ENCODE measurements at places on chromosomes 5 and 9.

DNA sequence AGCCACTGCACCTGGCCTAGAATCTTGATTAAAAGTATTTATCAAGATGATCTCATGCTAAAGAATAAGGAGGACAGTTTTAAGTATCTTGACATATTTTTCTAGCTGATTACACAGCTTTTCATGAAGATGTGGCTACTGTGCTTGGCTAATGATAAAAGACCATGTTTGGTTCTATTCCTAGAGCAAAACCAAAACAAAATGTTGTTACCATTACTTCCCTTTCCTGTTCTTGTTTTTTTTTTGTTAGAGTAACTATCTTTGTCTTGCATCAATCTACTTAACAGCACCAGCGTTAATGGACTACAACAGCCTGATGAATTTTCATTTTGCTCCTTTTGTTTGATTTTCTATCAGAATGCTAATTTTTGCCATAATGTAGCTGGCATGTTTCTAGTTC lies 86.2 kb upstream of the DHFR start:
- DNase-seq, result no peak

GRCh38 chr5:131488463-131488862 lies 146.6 kb downstream of the RAPGEF6 start:
- no peak for DNase-seq

DNA sequence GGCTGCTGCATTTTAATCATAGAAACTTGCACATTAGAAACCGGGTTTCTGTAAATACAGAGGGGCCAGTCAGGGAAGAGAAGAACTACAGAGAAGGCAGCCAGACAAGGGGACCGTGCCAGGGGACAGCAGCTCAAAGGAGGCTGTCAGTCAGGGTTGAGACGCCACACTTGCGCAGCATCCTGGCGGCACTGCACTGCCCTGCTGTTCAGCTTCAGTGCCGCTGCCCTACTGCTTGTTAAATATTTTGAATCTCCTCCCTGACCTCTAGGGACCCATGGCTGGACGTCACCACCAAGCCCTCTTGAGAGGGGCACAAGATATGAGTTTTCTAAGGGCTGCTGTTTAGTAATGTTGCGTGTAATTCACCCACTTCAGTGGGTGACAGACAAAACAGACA lies 43.6 kb upstream of the ZBTB43 start:
- DNase-seq, result no peak

- DNase-seq, result peak; percentile 93
Measured at GRCh38 chr5:32170303-32171151, 3.6 kb downstream of the GOLPH3 start.

GRCh38 chr9:1008216-1008615 lies 31.8 kb downstream of the DMRT3 start:
- DNase-seq, result no peak

- DNase-seq, result no peak
Measured at GRCh38 chr5:124554746-124555578, 191.5 kb downstream of the ZNF608 start.

DNA sequence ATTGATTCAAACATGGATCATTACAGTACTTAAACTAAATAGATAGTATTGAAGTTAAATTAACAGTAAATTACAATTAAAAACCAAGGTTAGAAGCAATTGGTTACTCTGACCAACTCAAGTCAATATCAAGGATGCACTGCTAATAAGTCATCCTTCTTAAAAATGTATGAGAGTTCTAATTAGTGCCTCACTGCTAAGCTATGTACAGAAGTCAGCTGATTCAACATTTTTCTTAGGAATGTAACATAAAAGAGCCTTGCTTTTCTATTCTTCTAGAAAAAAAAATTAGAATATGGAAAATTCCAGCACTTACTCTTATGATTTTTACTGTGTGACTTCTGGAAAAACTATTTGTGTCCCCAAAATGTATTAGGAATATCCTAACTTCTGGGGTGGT lies 75.7 kb upstream of the FBN2 start:
- DNase-seq, result no peak

DNA sequence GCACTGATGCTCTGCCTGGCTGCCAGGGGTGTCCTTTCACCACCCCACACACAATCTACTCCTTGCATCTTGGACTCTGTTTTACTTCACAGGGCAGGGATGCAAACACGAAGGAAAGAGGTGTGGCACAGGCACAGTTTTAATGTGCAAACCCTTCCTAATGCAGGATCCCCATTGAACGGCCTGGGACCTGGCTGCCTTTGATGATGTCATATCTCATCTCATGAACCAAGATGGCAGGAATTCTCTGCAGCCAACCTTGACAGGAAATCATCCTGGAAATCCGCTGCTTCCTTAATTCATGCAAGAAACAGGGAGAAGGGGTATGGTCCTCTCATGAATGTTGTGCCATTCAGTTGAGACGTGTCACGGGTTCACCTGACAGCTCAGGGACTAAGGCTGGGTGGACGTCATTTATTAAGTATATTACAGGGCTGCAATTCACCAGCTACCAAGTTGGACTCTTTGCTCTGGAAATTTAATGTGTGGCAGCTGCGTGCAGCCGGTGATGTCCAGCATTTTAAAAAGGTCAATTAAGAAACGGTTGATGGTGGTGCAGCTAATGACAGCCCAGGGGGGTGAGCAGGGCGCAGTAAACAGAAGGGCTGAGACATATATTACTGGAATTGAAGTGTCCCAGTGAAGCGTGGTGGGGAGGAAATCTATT lies 91.5 kb downstream of the LMNB1 start:
- DNase-seq, result no peak

DNA sequence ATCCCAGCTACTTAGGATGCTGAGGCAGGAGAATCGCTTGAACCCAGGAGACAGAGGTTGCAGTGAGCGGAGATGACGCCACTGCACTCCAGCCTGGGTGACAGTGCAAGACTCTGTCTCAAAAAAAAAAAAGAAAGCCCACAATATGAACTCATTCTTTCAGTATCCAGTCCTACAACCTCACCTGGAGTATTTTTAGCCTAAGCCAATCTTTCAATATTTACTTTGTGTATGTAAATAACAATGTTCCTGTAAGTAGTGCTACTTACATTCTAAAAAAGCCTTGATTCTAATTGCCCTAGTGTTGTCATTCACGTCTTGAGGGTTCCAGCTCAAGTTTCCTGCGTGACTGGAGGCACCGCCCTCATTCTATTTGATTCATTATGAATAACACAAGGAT lies 62.0 kb downstream of the BHMT start:
- no peak for DNase-seq

DNA sequence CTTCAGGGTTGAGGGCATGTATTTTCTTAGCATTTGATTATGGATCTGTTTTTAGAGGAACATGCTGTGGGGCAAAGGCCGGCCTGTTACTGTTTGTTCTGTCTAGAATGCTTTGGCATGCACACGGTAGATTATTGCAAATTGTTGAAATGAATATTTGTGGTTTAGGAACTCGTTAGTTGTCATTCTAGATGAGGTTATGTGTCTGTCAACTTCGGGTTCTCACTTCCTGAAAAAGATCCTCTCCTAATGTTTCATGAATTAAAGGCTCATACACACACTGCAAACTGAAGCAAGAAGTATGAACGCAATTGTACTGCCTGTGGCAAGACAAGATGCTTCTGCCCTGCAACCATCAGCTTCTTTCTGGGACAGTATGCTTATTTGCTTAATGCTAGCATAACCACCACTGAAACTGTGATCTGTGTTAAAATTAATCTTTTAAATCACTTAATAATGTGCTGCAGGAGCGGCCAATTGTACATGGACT lies 99.6 kb downstream of the BASP1 start:
- DNase-seq, result peak; percentile 59

GRCh38 chr5:159333545-159333925 lies 3.2 kb upstream of the IL12B start:
- DNase-seq, result no peak

DNA sequence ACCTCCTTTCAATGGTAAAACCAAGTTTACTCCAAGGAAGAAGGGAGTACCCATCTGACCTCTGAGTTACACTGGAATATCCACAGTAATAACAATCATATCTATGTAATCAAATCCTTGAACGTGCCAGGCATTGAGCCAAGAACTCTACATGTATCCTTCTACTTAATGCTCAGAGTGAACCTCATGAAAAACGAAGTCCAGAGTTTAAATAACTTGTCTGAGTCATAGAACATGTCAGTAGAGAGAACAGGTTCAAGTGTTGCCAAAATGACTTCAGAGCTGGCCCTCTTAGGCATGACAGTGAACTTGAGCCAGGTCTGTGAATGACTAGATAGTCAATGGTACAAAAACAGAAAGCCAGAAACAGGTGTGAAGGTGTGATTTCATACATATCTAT lies 164.1 kb upstream of the ZNF618 start:
- DNase-seq, result peak; percentile 65

- no peak for DNase-seq
Measured at GRCh38 chr5:18455521-18455920, 821.3 kb downstream of the TAF11L14 start.
